ENCODE measurements at places on chromosomes 7 and 10. TPM values are rescaled to one million over a fixed set of nuclear protein-coding genes. Genes with fewer than 3 reads are reported as not detected.

The CFAP43 gene
- 0.15 TPM for total RNA-seq

The KIAA1217 gene
- total RNA-seq: 5.5 TPM

The METTL27 gene
- 36.6 TPM for total RNA-seq

The SGCE gene
- total RNA-seq: 87.5 TPM

The SPAG6 gene
- total RNA-seq: 0.15 TPM

The OR2A42 gene
- total RNA-seq: not detected

The SCRN1 gene
- 111 TPM for total RNA-seq

The RPEL1 gene
- total RNA-seq: under 0.01 TPM

The ECHDC3 gene
- total RNA-seq: 15.1 TPM

The THSD7A gene
- 1.6 TPM for total RNA-seq

The PDGFA gene
- total RNA-seq: 2.5 TPM

The MSS51 gene
- 1.8 TPM for total RNA-seq

The ZNF736 gene
- 9.4 TPM for total RNA-seq

All from smooth muscle cell of trachea (primary cell).